H9 (cell line): ENCODE measurements at places on chromosomes 11 and 22.

- DNase-seq: no peak
These were observed 2.3 kb downstream of the CHID1 start for GRCh38 chr11:908273-908672.

DNA sequence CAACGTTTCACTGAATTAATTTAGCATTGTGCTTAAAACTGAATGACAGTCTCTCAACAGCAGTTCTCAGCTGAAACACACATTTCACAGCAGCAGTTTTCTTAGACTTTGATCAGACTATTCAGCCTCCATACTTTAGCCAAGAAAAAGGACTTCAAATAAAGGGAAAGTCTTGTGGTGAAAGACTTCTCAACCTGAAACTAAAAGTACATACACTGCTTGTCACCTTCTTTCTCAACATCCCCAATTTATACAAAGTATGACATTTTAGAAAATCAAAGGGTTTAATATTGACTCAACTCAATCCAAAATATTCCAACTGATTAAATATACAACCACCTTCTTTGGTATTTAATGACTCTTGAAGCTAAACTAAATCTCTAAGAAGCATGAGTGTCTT lies 419.0 kb downstream of the LRRC4C start:
- DNase-seq: no peak

- DNase-seq: peak; percentile 44
These were observed 63.2 kb downstream of the GRIA4 start for GRCh38 chr11:105673089-105673488.

- DNase-seq: no peak
These were observed 48.7 kb downstream of the C11orf58 start for GRCh38 chr11:16787035-16787742.

GRCh38 chr11:118200497-118200896 lies 24.1 kb upstream of the SCN2B start:
- DNase-seq: no peak

- DNase-seq: no peak
These were observed 3.5 kb upstream of the FOXRED2 start for GRCh38 chr22:36510384-36510783.

GRCh38 chr11:4559527-4560440 lies 14.8 kb downstream of the OR52M1 start:
- DNase-seq: peak; percentile 35

GRCh38 chr11:93613231-93613831 lies 48.2 kb upstream of the CEP295 start:
- DNase-seq: no peak

DNA sequence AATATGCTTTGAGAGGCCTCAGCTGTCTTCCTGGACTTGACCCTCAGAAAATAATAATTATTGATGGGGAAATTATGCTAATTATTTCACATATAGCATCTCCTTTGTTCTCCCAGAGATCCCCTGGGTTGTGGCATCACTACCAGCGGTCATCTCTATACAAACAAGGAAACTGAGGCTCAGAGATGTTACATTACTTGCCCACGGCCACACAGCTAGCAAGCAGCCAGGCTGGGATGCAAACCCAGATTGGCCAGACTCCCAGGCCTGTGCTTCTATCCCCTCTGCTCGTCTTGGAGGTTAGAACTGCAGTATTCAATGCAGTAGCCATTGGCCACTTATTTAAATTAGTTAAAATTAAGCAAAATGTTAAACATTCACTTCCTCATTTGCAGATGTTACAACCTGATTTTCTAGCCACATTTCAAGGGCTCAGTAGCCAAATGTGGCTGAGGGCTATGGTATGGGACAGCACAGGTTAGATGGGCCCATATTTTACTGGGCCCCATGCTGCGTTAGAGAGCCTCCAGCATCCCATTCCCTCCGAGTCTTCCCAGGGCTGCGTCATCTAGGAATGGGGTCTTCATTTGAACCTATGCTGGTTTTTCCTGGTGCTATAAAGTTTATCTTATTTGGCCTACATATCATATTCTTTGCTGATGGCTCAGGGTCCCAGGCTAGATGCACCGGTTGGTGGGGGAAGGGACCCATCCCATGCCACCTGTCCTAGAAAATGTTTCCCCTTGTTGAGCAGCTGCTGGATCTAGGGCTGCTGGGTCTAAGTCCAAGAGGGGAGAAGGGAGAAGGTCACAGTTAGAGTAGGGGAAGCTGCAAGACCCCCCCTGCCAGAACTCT lies 2.2 kb downstream of the SLC35C1 start:
- DNase-seq: no peak

GRCh38 chr11:79564288-79564925 lies 123.6 kb upstream of the TENM4 start:
- no peak for DNase-seq

GRCh38 chr11:17013548-17014320 lies 480 bp downstream of the PLEKHA7 start:
- peak; percentile 65 for DNase-seq

- no peak for DNase-seq
These were observed 38.8 kb downstream of the STIM1 start for GRCh38 chr11:3894128-3894731.

DNA sequence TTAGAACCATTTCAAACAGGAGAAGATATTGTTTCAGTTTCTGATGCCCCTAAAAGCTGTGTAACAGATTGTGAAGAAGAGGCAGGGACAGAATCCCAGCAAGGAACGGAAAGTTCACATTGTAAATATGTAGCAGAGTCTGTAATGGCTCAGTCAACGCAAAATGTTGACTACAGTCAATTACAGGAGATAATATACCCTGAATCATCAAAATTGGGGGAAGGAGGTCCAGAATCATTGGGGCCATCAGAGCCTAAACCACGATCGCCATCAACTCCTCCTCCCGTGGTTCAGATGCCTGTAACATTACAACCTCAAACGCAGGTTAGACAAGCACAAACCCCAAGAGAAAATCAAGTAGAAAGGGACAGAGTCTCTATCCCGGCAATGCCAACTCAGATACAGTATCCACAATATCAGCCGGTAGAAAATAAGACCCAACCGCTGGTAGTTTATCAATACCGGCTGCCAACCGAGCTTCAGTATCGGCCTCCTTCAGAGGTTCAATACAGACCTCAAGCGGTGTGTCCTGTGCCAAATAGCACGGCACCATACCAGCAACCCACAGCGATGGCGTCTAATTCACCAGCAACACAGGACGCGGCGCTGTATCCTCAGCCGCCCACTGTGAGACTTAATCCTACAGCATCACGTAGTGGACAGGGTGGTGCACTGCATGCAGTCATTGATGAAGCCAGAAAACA lies 40.8 kb downstream of the IGLL1 start:
- peak; percentile 88 for DNase-seq

GRCh38 chr11:61076506-61077304 lies 25.6 kb upstream of the CD5 start:
- no peak for DNase-seq

- DNase-seq: no peak
These were observed 77.9 kb upstream of the ALX4 start for GRCh38 chr11:44387825-44388224.

DNA sequence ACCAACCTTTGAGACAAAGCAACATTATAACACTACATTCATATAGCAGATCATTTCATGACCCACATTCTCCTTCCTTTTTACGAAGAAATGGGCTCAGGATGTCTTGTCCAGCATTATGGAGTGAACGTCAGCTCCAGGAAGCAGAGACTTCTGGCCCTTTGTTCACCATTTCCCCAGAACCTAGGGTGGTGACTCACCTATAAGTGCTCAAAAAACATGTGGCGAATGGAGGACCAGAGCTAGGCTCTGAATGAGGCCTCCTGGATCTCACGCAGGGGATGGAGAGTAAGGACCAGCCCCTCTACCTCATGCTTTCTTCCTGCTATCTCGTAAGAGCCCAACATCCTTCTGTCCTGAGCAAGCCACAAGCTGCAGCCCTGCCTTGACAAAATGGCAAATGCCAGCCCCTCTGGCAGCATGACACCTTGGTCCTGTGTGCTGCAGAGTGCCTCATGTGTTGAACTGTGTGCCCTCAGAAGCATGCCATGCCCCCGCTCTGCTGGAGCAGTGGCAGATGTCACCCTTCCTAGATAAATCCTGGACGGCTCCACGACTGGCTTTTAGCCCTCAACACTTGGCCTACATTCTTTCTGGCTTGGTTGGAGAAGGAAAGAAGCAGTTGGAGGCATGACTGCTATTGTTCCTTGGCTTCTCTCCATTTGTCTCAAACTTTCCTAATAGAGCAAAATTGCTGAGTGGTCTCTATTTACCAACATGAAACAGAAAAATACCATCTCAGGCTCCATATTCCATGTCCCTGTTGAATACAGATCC lies 6.5 kb upstream of the ST3GAL4 start:
- DNase-seq: no peak

GRCh38 chr11:10908215-10908951 lies 50.5 kb upstream of the ZBED5 start:
- peak; percentile 59 for DNase-seq

GRCh38 chr22:43247546-43248260 lies 60.8 kb upstream of the TTLL12 start:
- DNase-seq: no peak

GRCh38 chr11:61114913-61115312 lies 12.6 kb downstream of the CD5 start:
- DNase-seq: no peak

DNA sequence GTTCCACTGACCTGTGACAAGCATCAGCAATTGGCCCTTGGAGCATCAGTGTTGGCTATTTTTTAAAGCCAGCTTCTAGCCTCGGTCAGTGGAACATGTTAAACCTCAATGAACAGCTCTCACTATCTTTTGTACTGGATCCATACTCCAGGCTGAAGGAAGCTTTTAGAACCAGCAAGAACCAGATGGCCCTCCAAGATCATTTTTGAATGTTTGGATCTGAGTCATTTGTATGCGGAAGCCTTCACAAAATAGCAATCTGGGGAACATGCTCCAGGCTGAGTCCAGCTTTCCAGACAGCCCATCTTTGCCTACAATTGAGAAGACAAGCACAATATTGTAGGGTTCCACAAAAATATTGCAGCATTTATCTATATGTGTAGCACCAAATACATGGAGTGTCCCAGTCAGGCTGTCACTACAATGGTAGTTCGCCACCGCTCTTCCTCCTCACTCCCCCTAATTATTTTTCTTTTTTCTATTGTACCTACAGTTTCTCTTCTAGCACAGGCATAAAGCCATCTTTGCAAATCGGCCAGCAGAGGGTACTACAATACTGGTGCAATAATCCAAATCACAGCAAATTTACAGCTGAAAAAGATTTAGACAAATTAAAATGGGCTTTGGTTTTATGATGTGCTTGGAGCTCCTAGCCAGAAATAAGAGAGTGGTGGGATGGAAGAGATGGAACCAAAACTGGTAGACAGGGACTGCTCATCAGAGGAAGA lies 177.4 kb upstream of the BLID start:
- DNase-seq: no peak

DNA sequence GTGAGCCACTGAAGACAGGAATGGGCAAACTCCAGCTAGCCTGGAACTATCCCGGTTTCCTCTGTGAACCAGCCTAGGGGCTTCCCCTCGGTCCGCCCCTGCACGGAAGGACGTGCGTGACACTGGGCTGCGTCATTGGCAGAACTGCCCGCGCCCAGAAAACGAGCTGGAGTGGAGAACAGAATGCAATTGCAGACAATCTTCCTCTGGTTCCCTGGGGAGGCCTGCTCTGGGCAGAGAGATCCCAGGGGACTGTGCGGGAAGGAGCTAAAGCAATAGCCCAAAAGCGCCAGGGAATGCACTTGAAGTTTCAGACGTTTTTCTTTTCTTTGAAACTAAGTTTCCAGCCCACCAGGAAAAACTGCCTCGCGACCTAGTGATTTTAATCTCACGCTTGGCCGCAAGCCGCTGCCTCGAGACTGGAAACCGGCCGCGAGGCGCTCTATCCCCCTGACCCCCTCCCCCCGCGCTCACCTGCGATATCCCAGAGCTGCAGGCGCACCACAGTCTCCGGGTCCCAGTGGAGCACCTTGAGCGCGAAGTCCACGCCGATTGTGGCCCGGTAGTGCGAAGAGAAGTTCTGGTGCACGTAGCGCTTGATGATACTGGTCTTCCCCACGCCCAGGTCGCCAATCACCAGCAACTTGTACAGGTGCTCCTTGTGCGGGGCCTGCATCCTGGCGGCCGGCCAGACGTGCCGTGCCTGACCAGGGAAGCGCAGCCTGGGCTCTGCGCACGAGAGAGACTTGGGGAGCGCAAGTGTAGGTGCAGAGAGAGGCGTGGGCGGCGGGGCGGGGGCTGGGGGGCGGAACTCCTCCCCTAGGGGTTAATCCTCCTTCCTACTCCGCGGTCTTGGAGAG lies at the start of gene RAB38:
RAB38 (minus strand) TSS at position 735 of the 860 bp plus-strand sequence; CDS start at position 676, 59 bp downstream.
- peak; percentile 91 for DNase-seq

- no peak for DNase-seq
These were observed 12.5 kb downstream of the PRR5L start for GRCh38 chr11:36308577-36308976.

DNA sequence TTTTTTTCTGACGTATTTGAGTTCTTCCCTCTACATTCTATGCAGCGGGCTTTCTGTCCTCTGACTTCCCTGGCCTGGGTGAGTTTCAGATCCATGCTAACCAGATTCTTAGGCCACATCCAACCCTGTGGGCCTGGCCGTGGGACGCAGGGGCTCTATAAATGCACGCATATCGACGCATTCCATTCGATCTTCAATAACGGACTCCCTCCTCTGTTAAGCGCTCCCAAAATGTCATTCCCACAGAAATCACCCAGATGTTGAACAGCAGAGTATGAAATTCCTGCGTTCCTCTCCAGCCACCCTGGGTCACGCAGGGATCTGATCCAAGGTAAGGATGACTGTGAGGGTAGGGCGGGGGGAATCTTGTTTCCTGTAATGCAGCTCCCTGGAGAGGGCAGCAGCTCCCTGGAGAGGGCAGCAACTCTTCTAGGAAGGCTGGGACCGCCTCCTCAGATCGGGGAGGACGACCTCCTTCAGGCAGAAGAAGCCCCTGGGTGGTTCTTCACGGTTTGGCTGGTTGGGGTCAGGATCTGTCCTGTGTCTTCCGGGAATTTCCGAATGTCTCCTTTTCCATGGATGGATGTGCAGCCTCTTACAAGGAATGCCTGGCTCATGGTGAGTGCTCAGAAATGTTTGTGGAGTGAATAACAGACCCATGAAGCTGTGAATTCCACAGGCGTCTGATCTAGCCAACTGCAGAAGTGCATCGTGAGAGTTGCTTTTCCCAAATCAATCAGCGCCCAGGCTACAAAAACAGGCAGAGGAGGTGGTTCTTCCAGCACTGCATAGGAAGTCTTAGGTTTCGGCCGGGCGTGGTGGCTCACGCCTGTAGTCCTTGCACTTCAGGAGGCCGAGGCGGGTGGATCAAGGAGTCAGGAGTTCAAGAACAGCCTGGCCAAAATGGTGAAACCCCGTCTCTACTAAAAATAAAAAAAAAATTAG lies 12.2 kb downstream of the MRGPRD start:
- peak; percentile 50 for DNase-seq

DNA sequence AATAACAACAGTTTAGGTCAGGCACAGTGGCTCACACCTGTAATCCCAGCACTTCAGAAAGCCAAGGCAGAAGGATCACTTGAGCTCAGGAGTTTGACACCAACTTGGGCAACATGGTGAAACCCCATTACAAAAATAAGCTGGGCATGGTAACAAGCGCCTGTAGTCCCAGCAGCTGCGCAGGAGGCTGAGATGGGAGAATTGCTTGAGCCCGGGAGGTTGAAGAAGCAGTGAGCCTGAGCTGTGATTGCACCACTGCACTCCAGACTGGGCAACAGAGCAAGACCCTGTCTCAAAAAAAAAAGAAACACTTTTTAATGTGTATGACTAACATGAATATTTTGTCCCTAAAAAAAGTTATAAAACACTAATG lies 24.5 kb upstream of the TFIP11 start:
- DNase-seq: no peak
